ENCODE measurements at places on chromosomes 3 and 15. TPM values are rescaled to one million over a fixed set of nuclear protein-coding genes. Genes with fewer than 3 reads are reported as not detected.

GPD1L gene
- total RNA-seq, result 70.8 TPM

DNA sequence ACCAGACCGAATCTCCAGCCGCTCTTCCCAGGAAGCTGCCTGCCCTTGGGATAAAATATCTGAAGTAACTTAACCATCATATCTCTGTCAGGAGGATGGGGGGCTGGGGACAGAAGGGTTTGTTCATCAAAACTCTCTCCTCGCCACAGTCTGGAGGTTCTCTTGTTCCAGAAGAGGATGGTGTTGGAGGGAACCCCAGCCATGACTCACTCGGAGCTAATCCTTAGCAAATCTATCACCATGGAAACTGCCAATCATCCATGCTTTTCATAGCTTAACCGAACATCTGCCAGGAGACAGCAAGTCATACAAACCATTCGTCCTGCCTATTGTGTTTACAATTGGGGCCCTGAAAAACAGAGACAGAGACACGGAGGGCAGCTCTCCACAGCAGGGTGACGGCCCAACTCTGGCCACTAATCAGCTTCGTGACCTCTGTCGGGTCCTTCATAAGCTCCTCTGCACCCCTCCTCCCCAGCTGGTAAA, 73.8 kb upstream of the HEG1 start:
- no peak overlapping the region for H3K4me3 ChIP-seq
- H3K4me1 ChIP-seq, result no peaks in the 10 kb centered on the region
- no peaks in the 10 kb centered on the region for H3K36me3 ChIP-seq
- H3K27ac ChIP-seq, result no peak overlapping the region
- peak; percentile 21 for DNase-seq
- no peaks in the 10 kb centered on the region for H3K27me3 ChIP-seq

DNA sequence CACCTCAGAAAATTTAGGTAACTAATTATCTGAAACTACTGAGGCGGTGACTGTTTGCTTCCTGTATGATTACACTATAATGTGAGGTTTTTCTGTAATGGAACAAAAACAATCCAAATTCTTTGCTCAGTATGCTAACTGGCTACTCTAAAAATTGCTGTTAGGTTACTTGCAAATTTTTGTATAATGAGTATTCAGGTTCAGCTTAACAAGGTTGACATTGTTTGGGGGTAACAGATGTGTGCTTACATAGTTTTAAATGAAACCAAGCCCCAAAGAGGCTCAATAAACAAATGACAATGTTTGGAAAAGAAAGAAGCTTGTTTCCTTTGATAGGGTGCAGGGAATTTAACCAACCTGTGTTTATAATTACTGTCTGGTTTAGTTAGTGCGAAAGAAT, 414.5 kb upstream of the MDFIC2 start:
- H3K27me3 ChIP-seq, result no peaks in the 10 kb centered on the region
- H3K4me3 ChIP-seq, result no peak overlapping the region
- no peaks in the 10 kb centered on the region for H3K36me3 ChIP-seq
- DNase-seq, result no peak
- no peaks in the 10 kb centered on the region for H3K4me1 ChIP-seq

- no peaks in the 10 kb centered on the region for H3K27me3 ChIP-seq
- H3K4me1 ChIP-seq, result no peaks in the 10 kb centered on the region
- H3K27ac ChIP-seq, result no peak overlapping the region
- DNase-seq, result no peak
- H3K4me3 ChIP-seq, result no peak overlapping the region
- H3K36me3 ChIP-seq, result no peaks in the 10 kb centered on the region
These were observed 101.8 kb downstream of the BDH1 start for GRCh38 chr3:197454014-197454413.

- H3K27me3 ChIP-seq, result no peaks in the 10 kb centered on the region
- H3K27ac ChIP-seq, result no peak overlapping the region
- H3K4me3 ChIP-seq, result no peak overlapping the region
- H3K36me3 ChIP-seq, result no peaks in the 10 kb centered on the region
- DNase-seq, result no peak
These were observed 98.1 kb upstream of the ARHGEF3 start for GRCh38 chr3:56899851-56900250.

GRCh38 chr3:131033480-131034080, 6.9 kb downstream of the NEK11 start:
- no peak for DNase-seq
- H3K4me3 ChIP-seq, result no peak overlapping the region
- H3K4me1 ChIP-seq, result no peaks in the 10 kb centered on the region
- H3K36me3 ChIP-seq, result no peaks in the 10 kb centered on the region
- no peaks in the 10 kb centered on the region for H3K27me3 ChIP-seq
- no peak overlapping the region for H3K27ac ChIP-seq

DNA sequence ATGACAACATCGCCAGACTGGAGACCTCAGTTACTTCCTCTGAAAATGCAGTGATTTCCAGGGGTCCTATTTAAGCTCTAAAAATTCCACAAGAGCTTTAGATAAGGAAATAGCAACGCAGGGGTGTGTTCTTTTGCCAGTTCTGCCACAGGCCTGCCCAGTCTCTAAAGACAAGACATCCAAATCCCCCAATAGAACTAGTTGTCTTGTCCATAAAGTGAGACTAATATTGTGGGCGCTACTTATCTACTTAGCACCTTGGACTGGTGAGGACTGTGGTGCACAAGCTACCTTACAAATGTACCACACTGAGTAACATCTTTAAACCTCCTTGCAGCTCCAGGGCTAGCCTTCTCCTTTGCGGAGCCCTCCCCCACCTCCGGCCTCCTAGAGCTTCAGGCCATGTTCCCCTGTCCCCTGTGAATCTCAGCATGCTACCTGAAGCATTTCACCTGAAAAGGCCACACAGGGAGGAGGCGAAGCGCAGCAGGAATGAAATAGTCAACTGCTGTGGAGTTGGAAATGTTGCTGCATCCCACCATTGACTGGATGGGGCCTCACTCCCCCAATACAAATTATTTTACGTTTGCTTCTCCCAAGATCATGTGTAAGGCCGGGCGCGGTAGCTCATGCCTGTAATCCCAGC, 9.6 kb upstream of the LRRC2 start:
- DNase-seq, result no peak
- H3K27ac ChIP-seq, result no peak overlapping the region
- no peaks in the 10 kb centered on the region for H3K27me3 ChIP-seq
- H3K4me1 ChIP-seq, result no peaks in the 10 kb centered on the region

DNA sequence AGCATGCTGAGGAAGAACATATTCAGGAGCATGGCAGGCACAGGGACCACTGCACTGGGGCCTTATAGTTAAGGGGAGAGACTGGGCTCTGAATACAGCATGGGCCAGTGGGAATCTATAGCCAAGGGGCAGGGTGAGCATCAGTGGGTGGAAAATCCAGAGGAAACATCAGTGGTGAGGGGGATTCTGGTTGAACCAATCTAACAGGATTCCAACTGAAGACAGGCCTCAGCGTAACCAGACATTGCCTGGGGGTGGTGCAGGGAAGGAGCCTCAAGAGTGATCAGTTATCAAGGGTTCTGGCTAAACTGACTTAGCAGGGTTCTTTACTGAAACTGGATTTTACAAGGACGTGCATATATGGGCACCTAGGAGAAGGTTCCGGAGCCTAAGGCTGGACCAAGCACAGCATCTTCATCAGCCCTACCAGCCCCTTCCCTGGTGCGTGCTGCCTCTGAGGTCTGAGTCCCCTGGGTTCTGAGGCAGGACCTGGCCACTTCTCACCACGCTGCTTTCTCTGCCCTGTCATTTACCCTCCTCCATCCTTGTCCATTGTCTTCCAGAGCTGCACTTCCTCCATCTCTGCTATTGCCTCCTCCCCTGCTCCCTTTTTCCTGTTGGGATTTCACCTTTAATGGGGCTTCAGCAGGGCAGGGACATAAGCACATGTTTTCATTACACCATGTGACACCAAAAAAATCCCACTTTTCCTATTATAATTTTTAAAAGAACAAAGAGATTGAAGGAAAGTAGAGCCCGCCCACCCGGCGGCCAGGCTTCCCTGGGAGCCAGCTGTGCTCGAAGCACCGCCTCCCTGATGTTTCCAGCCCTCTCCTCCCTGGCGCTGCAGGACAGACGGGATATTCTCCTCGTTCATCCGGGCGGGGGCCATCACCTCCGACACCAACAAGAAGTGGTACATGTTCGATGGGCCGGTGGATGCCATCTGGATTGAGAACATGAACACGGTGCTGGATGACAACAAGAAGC, 52.1 kb downstream of the DNAH1 start:
- H3K4me3 ChIP-seq, result no peak overlapping the region
- H3K4me1 ChIP-seq, result no peaks in the 10 kb centered on the region
- H3K27ac ChIP-seq, result no peak overlapping the region
- peaks cover 1% of the 10 kb centered on the region for H3K36me3 ChIP-seq

- no peaks in the 10 kb centered on the region for H3K27me3 ChIP-seq
- no peaks in the 10 kb centered on the region for H3K4me1 ChIP-seq
- no peak overlapping the region for H3K4me3 ChIP-seq
- DNase-seq, result no peak
- H3K36me3 ChIP-seq, result no peaks in the 10 kb centered on the region
These were observed 326.3 kb upstream of the ICE2 start for GRCh38 chr15:60804986-60805949.
